ENCODE measurements at places on chromosomes 2 and 18. TPM values are rescaled to one million over a fixed set of nuclear protein-coding genes. Genes with fewer than 3 reads are reported as not detected.

Gene GAREM2
- polyA plus RNA-seq = 4.5 TPM

Gene ABCB11
- 0.03 TPM for polyA plus RNA-seq

DNA sequence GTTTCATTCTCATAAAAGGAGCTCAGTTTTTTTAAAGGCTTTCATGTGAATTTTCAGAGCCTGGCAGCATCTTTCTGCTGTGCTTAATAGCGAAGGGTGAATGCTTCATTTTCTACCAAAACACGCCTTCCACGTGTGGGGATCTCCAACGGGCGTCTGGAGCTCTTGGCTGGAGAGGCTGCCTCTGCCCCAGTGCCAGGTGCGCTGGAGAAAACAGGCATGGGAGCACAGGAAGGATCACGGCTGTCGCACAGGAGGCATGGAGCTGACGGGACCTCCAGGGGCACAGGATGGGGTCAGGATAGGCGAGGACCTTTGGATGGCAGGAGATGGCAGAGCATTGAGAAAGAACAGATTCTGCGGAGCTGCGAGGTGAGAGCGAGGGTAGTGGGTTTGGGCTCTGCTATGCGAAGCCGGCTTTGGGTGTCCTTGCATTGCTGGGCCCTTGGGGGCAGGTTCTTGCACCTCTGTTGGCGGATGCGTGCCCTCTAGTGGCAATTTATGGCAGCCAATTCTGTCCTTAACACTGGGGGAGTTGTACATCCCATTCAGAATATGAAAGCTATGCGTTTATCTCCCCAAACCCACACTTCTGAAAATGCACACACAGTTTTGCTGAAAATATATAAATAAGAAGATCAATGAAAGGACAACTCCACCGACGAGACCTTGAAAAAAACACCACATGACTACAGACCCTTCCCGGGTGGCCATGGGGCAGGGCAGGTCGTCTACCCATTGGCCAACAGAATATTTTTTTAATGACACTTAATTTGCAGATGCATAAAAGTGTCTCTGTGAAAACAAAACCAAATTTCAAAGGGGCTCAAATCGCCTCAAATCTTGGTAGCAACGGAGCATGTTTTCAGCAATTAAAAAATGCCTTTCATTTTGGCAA lies 90.4 kb upstream of the SLC35G4 start:
- peak; percentile 62 for DNase-seq

DNA sequence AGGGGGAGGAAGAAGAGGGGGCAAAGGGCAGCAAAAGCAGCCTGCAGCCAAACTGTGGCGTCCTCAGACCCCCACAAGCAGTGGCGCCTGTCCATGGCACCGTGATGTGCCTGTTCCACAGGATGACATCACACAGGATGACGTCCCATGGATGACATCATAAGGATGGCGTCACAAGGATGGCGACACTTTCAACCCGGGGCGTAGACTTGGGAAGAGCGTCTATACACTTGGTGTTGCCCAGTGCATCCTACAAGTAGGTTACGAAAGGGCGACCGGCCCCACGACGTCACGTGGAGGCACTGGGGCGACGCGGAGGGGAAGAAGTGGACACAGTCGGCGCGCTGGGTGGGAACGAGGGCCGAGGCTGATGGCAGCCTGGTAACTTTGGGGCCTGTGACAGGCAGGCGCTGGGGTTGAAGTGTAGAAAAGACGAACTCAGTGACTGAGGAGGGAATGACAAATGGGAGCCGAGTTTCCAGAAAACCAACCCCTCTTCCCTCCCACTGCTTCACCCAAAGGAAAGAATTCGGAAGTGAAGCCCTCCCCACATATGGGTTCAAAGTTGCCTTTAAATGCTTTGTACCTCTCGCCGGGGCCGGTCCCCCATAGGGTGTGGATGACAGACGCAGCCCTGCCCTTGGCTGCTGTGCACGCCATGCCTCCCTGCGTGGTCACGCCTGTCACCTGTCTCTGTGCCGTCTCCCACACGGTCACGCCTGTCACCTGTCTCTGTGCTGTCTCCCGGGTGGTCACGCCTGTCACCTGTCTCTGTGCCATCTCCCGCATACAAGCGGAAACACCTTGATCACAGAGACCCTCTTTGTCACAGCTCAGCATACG lies 13.4 kb upstream of the KCNG2 start:
- no peak for DNase-seq

- DNase-seq = no peak
These were observed 90.0 kb upstream of the ALPP start for GRCh38 chr2:232288489-232289030.

Data from A549 (cell line).